T-helper 17 cell (primary cell): ENCODE measurements at places on chromosomes 5 and 9. TPM values are rescaled to one million over a fixed set of nuclear protein-coding genes. Genes with fewer than 3 reads are reported as not detected.

Gene BTNL8
- not detected for total RNA-seq

DNA sequence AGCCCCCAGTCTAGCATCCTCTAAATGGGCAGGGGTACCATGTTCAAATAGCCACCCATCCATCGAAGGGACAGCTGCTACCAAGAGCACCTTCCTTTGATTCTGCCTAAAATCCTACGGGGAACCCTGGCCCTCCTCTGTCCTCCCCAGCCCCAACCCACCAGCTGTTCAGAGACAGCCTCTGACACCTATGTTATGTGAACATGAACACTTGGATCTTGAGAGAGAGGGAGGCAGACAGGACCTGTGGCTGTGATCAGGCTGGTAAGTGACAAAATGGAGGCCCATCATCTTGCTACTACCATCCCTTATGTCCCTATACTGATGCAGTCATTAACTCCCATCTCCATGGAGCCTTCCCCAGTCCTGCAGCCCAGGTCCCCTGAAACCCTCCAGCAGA, 8.2 kb downstream of the SLC23A1 start:
- no peak for DNase-seq

DNA sequence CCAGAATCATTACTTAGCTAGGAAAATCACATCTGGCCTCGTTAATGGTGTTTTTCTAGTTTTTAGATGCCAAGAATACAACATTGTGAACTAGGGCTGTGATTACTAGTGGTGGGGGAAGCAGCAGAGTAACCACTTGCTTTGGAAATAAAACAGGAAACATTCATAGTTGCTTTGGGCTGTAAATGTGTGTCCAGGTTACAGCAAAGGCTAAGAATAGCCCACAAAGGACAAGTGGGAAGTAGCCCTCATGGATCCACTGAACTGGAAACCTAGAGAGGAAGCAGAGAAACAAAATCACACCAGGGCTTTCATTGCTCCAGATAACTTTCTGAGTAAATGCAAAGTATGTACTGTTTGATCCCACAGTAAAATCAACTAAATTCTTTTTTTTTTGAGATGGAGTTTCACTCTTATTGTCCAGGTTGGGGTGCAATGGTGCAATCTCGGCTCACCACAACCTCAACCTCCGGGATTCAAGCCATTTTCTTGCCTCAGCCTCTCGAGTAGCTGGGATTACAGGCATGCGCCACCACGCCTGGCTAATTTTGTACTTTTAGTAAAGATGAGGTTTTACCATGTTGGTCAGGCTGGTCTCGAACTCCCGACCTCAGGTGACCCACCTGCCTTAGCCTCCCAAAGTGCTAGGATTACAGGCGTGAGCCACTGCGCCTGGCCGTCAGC, 56.2 kb upstream of the TNFSF15 start:
- DNase-seq: no peak

- no peak for DNase-seq
Observed at GRCh38 chr9:23587903-23588302, 238.1 kb downstream of the ELAVL2 start.

Gene CRB2
- total RNA-seq: not detected

GRCh38 chr5:150464554-150465012, 15.0 kb upstream of the RPS14 start:
- DNase-seq: no peak

- DNase-seq: no peak
Observed at GRCh38 chr5:132999246-132999645, 27.1 kb downstream of the ZCCHC10 start.

DNA sequence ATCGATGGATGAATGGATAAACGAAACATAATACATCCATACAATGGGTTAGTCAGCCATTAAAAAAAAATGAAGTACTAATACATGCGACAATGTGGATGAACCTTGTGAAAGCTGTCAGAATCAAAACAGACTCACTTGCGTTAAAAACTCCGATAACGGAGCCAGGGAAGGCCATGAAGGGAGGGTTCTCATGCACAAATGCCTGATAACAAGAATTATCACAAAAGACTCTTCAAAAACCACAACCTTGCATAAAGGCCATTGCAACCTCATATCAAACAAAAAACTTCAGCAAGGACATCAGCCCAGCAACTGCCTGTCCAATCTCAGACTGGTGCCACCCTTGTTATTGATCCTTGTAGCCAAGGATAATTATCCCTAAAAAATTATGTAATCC, 13.7 kb downstream of the ERMP1 start:
- DNase-seq: no peak

Gene SKP2
- 10.8 TPM for total RNA-seq

DNA sequence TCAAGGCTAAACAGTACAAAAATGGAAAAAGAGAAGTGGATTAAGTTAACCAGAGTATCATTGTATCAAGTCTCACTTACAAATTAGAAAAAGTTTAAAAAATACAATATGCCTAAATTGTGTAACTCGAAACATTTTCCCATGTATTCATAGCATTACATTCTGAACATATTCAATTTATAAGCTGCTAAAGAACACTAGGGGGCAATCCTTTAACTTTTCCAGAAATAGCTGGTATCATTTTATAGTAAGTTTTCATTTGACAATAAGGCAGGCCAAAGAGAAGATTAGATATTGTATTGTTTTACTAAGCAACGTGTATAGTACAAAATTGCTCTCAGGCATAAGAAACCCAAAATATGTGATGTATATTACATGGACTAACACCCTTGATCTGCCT, 234.6 kb downstream of the ADGRV1 start:
- no peak for DNase-seq

Gene PCDHGA8
- total RNA-seq: not detected

DNA sequence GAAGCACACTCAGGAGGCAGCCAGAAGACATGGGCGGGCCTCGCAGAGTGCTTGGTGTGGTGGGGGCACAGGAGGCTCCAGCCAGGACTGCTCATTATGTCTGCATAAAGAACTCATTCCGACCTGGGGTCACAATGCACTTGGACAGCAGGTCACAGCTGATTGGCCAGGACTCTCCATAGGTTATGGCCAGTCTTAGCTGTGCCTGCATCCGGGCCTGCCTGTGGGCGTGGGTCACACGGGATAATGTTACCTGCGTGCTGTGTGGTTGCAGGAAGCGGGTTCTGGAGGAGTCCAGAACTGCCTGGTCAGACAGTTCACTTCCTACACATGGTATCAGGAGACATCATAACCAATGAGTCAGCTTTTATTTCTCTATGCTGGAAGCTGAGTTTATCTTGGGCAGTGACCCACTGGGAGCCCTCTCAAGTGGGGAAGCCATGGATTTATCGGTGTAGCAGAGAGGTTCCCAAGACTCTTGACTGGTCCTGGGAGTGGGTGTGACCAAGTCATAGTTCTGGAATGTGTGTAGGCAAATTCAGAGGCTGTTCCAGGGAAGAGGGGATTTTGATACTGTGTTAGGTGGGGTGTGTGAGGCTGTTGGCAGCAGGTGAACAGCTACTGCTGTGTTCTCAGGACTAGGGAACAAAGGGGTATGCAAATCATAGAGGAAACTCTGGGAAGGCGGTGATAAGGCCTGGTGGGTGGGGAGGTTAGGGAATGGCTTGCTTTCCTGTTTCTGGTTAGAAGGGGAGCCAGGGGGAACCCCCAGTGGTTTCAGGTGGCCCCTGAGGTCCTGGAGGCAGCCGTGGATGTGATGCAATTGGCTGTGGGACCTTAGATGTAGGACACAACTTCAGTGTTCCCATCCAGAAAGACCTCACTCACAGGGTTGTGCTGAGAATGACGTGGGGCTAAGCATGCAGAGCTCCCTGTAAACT, 51.3 kb downstream of the ARHGEF37 start:
- no peak for DNase-seq

Gene DIAPH1
- total RNA-seq: 327 TPM

- no peak for DNase-seq
Observed at GRCh38 chr9:126411948-126412284, 85.3 kb downstream of the MVB12B start.

- no peak for DNase-seq
Observed at GRCh38 chr9:100637787-100638186, 59.9 kb downstream of the CAVIN4 start.

GRCh38 chr9:108783731-108784495, 71.9 kb downstream of the ACTL7B start:
- no peak for DNase-seq

DNA sequence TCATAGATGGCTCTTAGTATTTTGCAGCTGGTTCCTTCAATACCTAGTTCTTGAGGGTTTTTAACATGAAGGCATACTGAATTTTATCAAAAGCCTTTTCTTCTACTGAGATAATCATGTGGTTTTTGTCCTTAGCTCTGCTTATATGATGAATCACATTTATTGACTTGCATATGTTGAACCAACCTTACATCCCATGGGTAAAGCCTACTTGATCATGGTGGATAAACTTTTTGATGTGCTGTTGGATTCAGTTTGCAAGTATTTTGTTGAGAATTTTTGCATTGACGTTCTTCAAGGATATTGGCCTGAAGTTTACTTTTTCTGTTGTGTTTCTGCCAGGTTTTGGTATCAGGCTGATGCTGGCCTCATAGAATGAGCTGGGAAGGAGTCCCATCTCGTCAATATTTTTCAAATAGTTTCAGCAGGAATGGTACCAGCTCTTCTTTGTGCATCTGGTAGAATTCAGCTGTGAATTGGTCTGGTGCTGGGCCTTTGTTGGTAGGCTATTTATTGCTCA, 49.7 kb downstream of the YIPF5 start:
- no peak for DNase-seq

Gene FAM200C
- not detected for total RNA-seq

Gene WDR31
- total RNA-seq: 0.82 TPM

- no peak for DNase-seq
Observed at GRCh38 chr9:123465304-123465703, 109.3 kb downstream of the CRB2 start.

DNA sequence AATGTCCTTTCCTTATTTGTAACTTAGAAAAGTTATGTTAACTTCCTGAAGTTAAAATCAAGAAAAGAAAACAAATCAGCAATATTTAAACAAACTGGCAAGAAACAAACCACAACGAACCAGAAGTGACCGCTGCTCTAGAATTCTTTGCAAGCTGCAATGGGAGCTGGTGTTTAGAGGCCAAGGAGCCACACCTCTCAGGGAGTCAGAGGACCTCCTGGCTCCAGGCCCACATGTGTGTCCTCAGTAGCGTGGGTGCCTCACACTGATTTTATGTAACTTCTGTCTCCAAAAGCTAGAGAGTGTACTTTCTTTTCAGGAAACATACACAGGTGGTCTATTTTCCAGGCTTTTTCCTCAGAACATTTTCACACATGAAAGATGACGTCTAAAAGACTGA, 100.4 kb downstream of the IRX2 start:
- DNase-seq: no peak

GRCh38 chr9:130707225-130707976, 13.8 kb downstream of the EXOSC2 start:
- DNase-seq: peak; percentile 61

GRCh38 chr9:123335193-123335985, 20.6 kb upstream of the CRB2 start:
- DNase-seq: no peak

Gene CPLANE1
- 6.0 TPM for total RNA-seq

- DNase-seq: no peak
Observed at GRCh38 chr9:126839301-126839700, 21.1 kb upstream of the ZBTB34 start.

DNA sequence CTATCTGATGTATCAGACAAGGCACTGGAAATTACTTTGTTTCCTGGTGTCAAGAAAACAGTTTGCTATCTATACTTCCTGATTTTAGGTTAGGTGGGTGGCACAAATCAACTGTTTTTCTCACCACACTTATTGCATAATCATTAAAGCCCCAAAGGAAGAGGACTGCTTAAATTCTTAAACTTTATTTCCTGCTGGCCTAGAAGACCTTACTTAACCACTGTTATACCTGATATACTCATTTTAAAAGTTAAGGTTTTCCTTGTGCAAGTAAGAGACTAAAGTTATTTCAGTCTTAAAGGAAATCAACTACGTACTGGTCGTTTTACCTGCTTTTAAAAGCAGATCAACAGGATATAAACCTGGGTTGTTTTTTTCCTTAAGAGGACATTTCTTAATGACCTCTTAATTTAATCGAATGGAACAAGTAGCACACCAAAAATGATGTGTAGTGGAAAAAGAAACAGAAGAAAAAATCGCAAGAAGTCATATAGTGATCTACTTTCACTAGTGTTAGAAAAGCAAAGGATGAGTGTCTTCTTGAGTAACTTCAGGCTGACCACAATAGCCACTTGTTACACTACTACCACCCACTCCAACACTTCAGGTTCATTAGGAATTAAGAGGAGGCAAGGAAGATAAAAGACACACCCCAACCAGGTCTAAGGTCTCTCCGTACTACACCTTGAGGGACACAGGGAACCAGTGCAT, 974 bp downstream of the CLINT1 start:
- no peak for DNase-seq

- no peak for DNase-seq
Observed at GRCh38 chr9:130860458-130861316, 25.6 kb downstream of the ABL1 start.

GRCh38 chr5:10333154-10334006, 20.1 kb upstream of the MARCHF6 start:
- DNase-seq: no peak

- no peak for DNase-seq
Observed at GRCh38 chr5:141674747-141675146, 7.3 kb downstream of the ARAP3 start.

GRCh38 chr5:76776391-76776790, 42.4 kb upstream of the F2RL1 start:
- DNase-seq: no peak

Gene SPATA24
- 3.8 TPM for total RNA-seq

- DNase-seq: no peak
Observed at GRCh38 chr9:114143234-114143633, 12.1 kb upstream of the COL27A1 start.

- no peak for DNase-seq
Observed at GRCh38 chr5:34522599-34523386, 133.3 kb upstream of the RAI14 start.

- no peak for DNase-seq
Observed at GRCh38 chr5:56737951-56738606, 77.3 kb upstream of the MAP3K1 start.

DNA sequence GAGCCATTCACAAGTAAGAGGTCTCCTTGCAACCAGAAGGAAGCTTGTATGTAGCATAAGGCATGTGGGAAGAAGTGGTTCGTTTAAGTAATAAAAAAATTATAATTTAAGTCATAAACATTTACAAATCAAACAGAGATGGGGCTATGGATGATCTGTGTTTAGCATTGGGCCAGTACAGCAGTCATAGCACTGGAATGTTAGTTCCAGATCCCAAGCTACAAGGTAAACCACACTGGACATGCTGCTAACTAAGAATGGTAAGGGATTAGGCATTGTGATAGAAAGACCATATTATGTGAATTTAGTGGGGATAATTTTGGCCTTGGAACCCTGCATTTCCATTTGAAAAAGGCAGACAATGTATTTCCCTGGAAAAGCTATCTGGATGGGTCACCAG, 170.4 kb upstream of the KCNN2 start:
- DNase-seq: no peak

Gene TNFSF8
- total RNA-seq: 45.7 TPM

- no peak for DNase-seq
Observed at GRCh38 chr5:132767150-132767549, 9.9 kb downstream of the SEPTIN8 start.

Gene KIAA0825
- 2.6 TPM for total RNA-seq
